ENCODE measurements at places on chromosomes 12 and 14.

GRCh38 chr12:127677537-127678131 is 589.3 kb upstream of the TMEM132C start:
- H3K27ac ChIP-seq: no peak overlapping the region
- H3K4me3 ChIP-seq: no peak overlapping the region
- H3K4me1 ChIP-seq: no peaks in the 10 kb centered on the region
- peak; percentile 73 for DNase-seq

DNA sequence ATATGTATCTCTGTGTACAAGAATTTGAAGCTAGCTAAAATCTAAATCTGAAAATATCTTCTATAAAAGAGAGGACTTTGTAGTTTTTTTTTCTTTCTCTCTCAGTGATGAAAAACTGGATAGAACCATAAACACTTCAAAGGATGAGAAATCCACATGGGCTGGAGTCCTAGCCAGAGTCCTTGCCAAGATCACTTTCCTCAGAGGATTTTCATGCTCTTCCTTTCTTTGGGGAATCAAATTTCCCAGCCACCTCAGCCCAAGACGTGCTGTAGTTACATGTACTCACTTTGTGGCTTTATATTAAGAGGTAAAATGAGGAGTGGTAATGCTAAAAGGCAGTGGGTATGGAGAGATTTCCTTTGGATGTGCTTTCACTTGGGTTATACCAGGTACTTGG is 110.3 kb downstream of the SLC38A1 start:
- no peaks in the 10 kb centered on the region for H3K27me3 ChIP-seq
- no peak overlapping the region for H3K27ac ChIP-seq
- no peaks in the 10 kb centered on the region for H3K36me3 ChIP-seq
- DNase-seq: no peak

DNA sequence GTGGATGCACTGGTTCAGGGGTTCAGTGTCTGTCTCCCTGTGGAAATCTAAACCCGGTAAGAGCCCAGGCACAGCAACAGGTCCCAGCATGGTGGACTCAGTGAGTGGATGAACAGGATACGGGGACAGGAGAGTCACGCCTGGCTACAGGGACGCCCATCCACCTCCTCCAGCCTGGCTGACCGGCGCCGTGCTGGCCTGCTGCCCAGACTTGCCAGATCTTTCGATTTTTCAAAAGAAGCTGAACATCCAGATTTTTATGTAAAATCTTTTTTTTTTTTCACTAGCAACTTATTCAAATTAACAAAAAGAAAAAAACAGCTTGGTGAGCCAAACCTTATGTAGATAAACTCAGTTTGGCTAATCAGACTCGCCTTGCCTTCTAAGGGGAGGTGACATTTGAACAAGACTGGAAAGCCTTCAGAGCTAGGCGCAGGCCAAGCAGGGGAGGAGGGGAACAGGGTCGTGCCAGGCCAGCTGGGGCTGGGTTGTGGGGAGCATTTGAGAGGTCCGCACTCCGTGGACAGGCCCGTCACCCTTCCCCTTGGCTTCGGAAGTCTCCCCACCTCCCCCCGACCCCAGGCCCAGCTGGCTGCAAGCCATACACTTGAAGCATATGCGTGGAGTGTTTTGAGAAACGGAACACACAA is 87.8 kb upstream of the NCOR2 start:
- no peaks in the 10 kb centered on the region for H3K27me3 ChIP-seq
- DNase-seq: peak; percentile 83
- peaks cover 48% of the 10 kb centered on the region for H3K4me1 ChIP-seq
- peak overlapping the region; percentile 69 for H3K27ac ChIP-seq

- H3K27ac ChIP-seq: peak within 1 kb of the TSS; percentile 77
- H3K4me1 ChIP-seq: peaks cover 22% of the 10 kb centered on the region
- H3K36me3 ChIP-seq: no peaks in the 10 kb centered on the region
- no peaks in the 10 kb centered on the region for H3K27me3 ChIP-seq
- peak; percentile 62 for DNase-seq
- H3K4me3 ChIP-seq: peak within 1 kb of the TSS; percentile 77
These were observed at the start of gene PRKD1 for GRCh38 chr14:29927376-29928116. Gene PRKD1 (minus strand): TSS chr14:29927847.

DNA sequence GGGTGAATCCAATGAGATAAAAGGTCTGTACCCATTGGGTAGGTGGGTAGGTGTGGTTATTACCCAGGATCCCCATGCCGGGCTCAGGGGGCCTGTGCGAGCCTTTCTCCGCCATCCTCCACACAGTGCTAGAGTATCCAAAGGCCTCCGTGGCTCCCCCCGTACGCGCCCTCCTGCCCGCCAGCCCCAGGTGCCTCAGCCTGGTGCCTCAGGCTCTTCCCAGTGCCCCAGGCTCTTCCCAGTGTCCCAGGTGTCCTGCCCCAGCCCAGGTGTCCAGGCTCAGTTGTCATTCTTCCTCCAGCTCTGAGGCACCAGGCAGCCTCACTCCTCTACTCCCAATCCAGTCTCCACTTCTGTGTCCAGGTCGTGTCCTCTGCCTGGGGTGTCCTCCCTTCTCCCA is 27.6 kb upstream of the YY1 start:
- H3K4me3 ChIP-seq: no peak overlapping the region
- DNase-seq: no peak
- H3K27ac ChIP-seq: no peak overlapping the region
- no peaks in the 10 kb centered on the region for H3K36me3 ChIP-seq
- no peaks in the 10 kb centered on the region for H3K4me1 ChIP-seq
- no peaks in the 10 kb centered on the region for H3K27me3 ChIP-seq

GRCh38 chr12:1147821-1148220 is 156.8 kb downstream of the ERC1 start:
- no peak for DNase-seq
- no peak overlapping the region for H3K4me3 ChIP-seq
- H3K4me1 ChIP-seq: no peaks in the 10 kb centered on the region
- H3K36me3 ChIP-seq: peaks cover 5% of the 10 kb centered on the region

GRCh38 chr14:50107850-50108249 is 8.5 kb downstream of the VCPKMT start:
- H3K27ac ChIP-seq: no peak overlapping the region
- DNase-seq: no peak
- H3K4me3 ChIP-seq: no peak overlapping the region
- peaks cover 40% of the 10 kb centered on the region for H3K36me3 ChIP-seq
- no peaks in the 10 kb centered on the region for H3K27me3 ChIP-seq

- H3K36me3 ChIP-seq: no peaks in the 10 kb centered on the region
- DNase-seq: no peak
- H3K27ac ChIP-seq: no peak overlapping the region
- H3K4me3 ChIP-seq: no peak overlapping the region
- no peaks in the 10 kb centered on the region for H3K27me3 ChIP-seq
These were observed 123.3 kb downstream of the KCNA5 start for GRCh38 chr12:5166976-5167375.

GRCh38 chr12:116302166-116303058 is 24.9 kb upstream of the MED13L start:
- H3K27ac ChIP-seq: no peak overlapping the region
- no peaks in the 10 kb centered on the region for H3K36me3 ChIP-seq
- H3K27me3 ChIP-seq: no peaks in the 10 kb centered on the region
- DNase-seq: no peak
- H3K4me3 ChIP-seq: no peak overlapping the region

- DNase-seq: no peak
- peaks cover 17% of the 10 kb centered on the region for H3K27me3 ChIP-seq
- no peak overlapping the region for H3K27ac ChIP-seq
- peaks cover 11% of the 10 kb centered on the region for H3K4me1 ChIP-seq
- no peak overlapping the region for H3K4me3 ChIP-seq
These were observed 3.0 kb downstream of the KIF5A start for GRCh38 chr12:57552835-57553313.

DNA sequence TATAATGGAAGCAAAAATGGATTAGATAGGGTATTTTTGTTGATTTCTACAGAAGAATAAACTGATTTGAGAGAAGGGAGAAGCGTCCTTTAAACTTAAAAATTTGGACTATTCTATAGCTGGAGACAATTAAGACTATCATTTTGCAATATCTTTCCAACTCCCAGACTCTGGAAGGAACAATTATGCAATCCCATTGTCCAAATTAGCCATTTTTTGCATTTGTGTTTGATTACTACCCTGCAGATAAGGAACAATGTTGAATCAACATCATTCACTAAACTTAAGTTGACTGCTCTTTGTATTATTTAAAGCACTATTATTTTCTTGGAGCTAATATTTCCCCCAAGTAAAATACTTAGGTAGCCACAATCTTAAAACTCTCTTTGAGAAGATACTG is 34.8 kb upstream of the SELPLG start:
- H3K36me3 ChIP-seq: peaks cover 13% of the 10 kb centered on the region
- H3K27me3 ChIP-seq: no peaks in the 10 kb centered on the region
- no peak overlapping the region for H3K4me3 ChIP-seq
- H3K27ac ChIP-seq: no peak overlapping the region

GRCh38 chr14:65167072-65167645 is 64.8 kb upstream of the MAX start:
- H3K27ac ChIP-seq: no peak overlapping the region
- H3K4me1 ChIP-seq: peaks cover 10% of the 10 kb centered on the region
- H3K36me3 ChIP-seq: no peaks in the 10 kb centered on the region

DNA sequence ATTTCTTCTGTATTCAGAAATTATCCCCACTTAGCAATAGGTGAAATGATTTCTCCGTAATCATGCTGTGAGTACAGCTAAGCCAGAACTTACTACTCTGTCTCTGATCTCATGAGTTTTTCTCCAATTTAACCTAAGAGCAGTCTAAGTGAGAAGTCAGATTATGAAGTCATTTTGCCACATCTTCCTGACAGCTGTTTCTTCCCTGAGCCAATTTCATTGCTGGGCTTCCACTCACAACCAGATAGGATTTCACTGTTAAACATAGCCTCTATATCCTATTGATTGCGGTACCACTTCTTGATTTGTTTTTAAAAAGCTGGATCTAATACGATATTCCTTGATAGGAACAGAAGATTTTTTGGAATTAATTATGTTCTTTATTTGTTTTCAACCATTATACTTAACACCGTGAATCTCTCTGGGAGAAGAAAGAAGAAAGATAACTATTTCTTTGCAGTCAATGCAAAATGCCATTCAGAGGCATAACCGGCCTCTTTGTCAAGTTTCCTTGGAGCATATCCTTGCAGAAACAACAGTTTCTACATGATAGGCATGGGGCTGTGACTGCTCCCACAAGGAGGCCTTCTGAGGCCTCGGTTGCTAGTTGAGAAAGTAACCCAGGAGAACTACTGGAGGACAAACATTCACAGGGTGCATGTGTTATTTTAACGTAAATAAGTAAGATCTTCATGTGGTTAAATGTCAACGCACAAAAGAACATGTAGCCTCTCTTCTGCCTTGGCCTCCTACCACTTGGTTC is 212.2 kb downstream of the NPAS3 start:
- no peak overlapping the region for H3K27ac ChIP-seq
- no peaks in the 10 kb centered on the region for H3K27me3 ChIP-seq
- H3K4me3 ChIP-seq: no peak overlapping the region
- DNase-seq: no peak
- no peaks in the 10 kb centered on the region for H3K4me1 ChIP-seq

GRCh38 chr12:121468499-121468801 is 68.5 kb downstream of the RNF34 start:
- H3K4me3 ChIP-seq: no peak overlapping the region
- no peaks in the 10 kb centered on the region for H3K36me3 ChIP-seq
- H3K4me1 ChIP-seq: peaks cover 23% of the 10 kb centered on the region
- no peaks in the 10 kb centered on the region for H3K27me3 ChIP-seq
- H3K27ac ChIP-seq: no peak overlapping the region
- DNase-seq: no peak

Measured in right atrium auricular region (tissue), 2 donors.